SJSA1 (cell line): ENCODE measurements at places on chromosomes 6 and 20. TPM values are rescaled to one million over a fixed set of nuclear protein-coding genes. Genes with fewer than 3 reads are reported as not detected.

- no peak overlapping the region for H3K4me3 ChIP-seq
- H3K27me3 ChIP-seq = peaks cover 6% of the 10 kb centered on the region; the same call in 1 of the 2 replicates
- no peak for DNase-seq
- H3K36me3 ChIP-seq = no peaks in the 10 kb centered on the region
Observed at GRCh38 chr20:53154540-53154939, 182.4 kb downstream of the TSHZ2 start.

Gene COX7A2
- total RNA-seq = 405 and 1,112 TPM in 2 replicates

GRCh38 chr6:147019001-147019400 lies 185.2 kb upstream of the STXBP5 start:
- no peak for DNase-seq
- no peaks in the 10 kb centered on the region; the same call in 1 of the 2 replicates for H3K27me3 ChIP-seq
- no peak overlapping the region for H3K4me3 ChIP-seq
- no peaks in the 10 kb centered on the region for H3K4me1 ChIP-seq
- no peaks in the 10 kb centered on the region for H3K36me3 ChIP-seq

DNA sequence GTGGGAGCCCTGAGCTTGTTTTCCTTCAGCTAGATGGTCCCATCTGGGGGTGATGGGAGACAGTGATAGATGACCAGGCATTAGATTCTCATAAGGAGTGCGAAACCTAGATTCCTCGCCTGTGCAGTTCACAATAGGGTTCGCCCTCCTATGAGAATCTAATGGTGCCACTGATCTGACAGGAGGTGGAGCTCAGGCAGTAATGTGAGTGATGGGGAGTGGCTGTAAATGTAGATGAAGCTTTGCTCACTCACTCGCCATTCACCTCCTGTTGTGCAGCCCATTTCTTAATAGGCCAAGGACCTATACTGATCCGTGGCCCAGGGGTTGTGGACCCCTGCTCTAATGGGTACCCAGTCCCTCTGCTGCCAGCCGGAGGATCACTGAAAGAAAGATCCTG lies 20.7 kb upstream of the KCNB1 start:
- no peak overlapping the region for H3K27ac ChIP-seq
- H3K27me3 ChIP-seq = peaks cover 10% of the 10 kb centered on the region; the same call in 1 of the 2 replicates
- no peak overlapping the region for H3K4me3 ChIP-seq
- DNase-seq = no peak
- no peaks in the 10 kb centered on the region for H3K36me3 ChIP-seq

DNA sequence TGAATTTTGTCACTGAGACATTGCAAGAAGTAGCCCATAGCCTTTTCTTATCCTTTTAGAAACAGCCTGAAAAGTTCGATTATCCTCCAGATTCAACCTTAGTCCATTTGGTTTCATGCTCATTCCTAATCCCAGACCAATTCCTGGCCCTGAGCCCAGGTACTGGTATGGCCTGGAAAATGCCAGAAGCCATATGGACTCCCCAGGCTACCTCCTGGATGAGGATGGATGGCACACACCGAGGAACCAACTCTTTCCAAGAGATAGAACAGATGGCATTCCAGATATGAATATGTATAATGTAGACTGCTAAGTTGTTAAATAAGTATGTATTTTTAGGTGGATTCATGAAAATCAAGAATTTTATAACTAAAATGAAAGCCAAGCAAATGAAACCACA lies 51.6 kb upstream of the SNAP25 start:
- no peak overlapping the region for H3K4me3 ChIP-seq
- H3K36me3 ChIP-seq = no peaks in the 10 kb centered on the region
- H3K27me3 ChIP-seq = 0 out of 2 replicates have a peak, but pooled peaks cover 3% of the 10 kb centered on the region
- H3K4me1 ChIP-seq = 0 out of 2 replicates have a peak, but pooled peaks cover 4% of the 10 kb centered on the region
- DNase-seq = no peak

Gene NKX2-4
- total RNA-seq = 21.4 and 23.9 TPM in 2 replicates

Gene MYLIP
- 8.0 and 11.0 TPM in 2 replicates for total RNA-seq

Gene TINAG
- not detected in 2 replicates for total RNA-seq
